ENCODE measurements at places on chromosomes 2 and 18.
A peak's percentile ranks its signal among the peaks of the same experiment; 100 is the strongest.

GRCh38 chr2:43482961-43483360, 112.9 kb downstream of the THADA start:
- peak; percentile 48 for DNase-seq

GRCh38 chr2:142718576-142719155, 158.8 kb upstream of the KYNU start:
- DNase-seq: no peak

GRCh38 chr2:236889791-236890704, 195.6 kb upstream of the COPS8 start:
- DNase-seq: no peak

DNA sequence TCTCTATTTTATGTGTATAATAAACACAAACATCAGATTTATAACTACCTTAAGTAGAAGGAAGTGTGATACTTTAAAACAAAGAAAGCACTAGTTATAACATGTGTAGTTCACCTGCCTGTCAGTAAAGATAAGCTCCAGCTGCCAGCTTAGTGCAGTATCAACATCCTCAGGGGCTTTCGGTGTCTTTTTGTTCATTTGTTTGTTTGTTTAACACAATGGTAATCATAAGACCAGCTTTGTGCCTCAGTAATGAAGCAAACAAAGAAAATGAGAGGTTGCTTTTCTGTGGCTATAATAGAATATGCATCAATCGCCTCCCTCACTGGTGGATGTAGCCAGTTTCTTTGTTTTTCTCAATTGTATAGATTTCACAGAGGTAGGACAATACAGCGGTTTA, 1499.0 kb upstream of the TMEFF2 start:
- DNase-seq: no peak

DNA sequence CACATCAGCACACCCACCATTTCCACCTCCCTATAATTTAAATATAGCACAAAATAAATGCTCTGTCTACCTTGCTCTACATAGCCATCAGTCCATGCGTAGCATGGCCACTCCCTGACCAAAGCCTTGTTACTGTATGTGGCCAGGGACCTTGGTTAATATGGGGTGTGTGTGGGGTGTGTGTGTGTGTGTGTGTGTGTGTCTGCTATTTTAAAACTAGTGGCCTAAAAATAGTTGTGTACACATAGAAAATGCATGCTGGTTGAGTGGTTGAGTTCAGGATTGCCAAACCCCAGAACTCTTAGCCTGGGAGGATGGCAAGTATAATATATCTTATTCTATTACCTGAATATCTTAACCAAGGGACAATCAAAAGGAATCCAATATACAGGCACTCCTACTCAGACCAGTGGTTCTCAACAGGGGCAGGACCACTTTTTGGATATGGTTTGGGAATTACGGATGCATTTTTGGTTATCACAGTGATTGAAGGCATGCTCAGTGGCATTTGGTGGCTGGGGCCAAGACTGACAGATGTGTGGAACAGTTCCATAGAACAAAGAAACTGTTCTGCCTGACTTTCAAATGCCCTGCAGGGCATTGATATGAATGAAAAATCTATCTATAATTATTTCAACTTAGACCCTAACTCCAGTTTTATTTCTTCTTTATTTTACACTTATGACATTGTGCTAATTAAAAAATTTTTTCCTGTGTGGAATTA, 72.3 kb upstream of the PSME4 start:
- DNase-seq: no peak

DNA sequence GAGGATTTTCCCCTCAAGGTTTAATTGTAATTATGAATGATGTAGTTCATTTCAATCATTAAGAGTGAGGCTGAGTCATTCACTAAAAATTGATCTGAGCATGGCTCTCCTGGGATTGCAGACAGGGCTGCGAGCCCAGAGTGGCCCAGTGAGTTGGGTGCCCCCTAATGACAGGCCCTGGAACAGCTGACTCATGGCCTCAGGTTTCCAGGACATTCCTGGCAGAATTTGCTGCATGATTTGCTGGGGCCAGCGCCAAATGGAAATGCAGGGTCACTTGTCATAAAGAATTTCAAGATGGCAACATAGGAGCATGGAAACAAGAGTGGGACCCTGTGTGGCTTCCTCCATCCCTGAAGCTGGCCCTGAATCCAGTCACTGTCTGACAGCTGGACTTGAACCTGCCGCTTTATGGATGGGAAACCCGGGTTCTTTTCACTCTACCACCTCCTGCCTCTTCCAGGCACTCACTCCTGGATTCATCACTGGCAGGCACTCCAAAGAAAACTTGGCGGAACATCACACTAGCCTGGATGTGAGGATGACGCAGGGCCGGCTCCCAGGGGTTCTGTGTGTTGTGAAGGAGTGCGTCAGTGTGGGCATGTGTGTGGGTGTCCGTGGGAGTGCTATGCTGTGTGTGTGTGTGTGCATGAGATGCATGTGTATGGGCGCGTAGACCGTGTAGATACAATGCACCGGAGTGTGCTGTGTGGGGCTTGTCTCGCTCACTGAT, 15.2 kb downstream of the OTOF start:
- peak; percentile 65 for DNase-seq

DNA sequence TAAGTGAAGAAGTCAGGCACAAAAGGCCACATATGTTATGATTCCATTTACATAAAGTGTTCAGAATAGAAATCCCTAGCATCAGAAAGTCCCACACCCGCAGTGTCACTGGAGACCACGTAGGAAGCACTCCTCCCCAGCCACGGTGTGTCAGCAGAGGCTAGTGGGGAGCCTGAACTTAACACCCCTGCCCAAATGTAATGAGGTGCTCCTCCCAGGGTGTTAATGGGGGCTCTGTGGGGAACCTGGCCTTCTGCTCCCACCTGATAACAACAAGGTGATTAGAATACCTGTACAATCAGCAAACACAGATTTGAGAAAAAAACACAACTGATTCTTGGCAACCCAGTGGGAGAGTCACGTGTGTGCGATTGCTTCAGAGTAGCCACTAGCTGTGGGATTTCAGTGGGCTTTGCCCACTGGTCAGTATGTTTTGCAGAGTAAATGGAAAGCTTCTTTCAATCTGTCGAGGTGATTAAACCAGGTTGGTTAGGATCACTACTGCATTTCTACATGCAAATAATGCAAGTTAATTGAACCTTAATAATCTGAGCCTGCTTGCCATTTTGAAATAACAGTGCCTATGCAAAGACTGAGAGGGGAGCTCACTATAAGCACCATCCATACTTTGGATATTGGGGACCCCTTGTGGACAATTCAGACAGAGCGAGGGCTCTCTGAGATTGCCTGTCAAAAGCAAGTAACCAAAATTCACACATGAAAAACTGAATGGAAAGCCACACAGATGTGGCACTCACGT, 20.6 kb upstream of the ATRAID start:
- peak; percentile 78 for DNase-seq

DNA sequence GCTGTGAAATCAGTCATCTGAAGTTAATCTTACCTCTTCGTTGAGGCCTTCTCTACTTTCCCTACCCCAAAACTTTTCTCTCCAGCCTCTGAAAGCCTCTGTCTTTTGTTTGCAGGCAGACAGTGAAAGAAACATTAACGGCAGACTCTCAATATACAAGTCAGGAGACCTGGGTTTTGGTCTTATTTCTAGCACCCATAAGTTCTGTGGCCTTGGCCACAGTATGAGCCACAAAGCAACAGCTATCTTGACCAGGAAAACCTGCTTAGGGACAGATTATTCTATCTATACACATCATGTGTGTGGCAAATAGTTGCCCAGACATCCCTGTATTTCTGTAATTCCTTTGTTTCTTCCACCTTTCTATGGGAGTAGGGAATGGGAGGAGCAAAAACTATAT, 318.3 kb downstream of the AGPS start:
- no peak for DNase-seq

GRCh38 chr2:98282109-98282508, 64.1 kb upstream of the CNGA3 start:
- no peak for DNase-seq

GRCh38 chr2:83915381-83915780, 543.7 kb downstream of the SUCLG1 start:
- no peak for DNase-seq

DNA sequence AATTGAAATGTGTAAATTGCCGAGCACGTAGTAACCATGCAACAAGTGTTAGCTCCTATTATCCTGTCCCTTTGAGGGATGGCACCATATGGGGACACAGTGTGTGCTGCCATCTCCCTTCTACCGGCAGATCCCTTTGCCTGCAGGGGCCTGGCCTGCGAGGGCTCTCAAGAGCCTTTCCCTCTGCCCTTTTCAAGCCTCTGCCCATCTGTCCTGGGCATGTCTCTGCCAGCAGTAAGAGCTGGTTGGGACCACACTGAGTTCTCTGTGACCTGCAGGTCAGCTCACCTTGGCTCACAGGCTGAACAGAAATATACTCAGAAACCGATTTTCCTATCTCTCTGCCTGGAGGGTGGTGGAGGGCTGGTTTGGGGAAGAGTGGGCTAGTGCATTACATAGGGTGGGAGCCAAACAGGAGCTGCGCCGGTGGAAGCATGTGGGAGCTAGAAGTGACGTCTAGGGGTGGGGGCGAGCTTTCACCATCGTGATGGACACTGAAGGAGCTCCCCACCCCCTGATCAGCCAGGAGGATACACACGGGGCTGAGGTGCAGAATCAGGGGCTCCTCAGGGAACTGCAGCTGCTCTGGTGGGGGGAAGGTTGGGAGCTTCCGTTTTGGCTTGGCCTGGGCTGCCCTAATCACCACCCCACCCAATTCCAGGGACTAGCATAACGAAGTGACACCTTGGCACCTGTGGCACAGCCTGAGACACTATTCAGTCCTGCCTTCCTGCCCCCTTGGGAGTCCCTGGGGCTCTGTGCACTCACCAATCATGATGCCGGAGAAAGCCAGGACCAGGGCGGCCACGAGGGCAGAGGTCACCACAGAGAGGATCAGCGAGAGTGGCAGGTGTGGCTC, 109.7 kb downstream of the CLIP4 start:
- DNase-seq: no peak

DNA sequence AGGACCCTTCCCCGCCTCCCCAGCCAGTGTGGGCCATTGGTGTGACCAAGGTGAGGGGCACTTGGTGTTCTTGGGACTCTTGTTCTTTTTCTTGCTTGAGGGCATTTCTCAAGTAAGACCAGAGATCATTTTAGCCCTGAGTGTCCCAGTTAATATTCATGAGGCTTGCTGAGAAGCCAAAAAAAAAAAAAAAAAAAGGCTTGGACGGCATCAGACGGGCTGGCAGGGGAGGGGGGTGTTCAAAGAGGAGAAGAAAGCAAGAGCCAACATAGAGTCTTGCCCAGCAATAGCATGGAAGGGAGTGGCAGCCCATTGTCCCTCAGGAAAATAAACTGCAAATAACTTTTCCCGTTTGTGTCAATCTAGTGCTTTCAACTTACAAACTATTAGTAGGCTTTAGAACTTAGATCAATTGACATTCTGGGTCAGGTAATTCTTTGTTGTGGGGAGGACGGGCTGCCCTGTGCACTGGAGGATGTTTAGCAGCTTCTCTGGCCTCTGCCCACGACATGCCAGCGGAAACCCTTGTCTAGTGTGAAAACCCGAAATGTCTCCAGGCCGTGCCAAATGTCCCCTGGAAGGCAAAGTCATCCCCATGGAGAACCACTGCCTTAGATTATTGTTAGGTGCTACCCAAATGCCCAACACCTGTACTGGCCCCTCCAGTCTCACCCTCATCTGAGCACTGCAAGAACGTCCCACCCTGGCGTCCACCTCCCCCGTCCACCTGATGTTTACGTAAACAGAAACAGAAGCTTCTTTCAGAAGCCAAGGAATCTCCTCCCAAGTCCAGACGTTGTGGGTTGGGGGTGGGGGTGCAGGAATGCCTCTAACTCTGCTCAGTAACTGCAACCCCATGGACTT, 163.4 kb downstream of the BCL2 start:
- no peak for DNase-seq

GRCh38 chr2:86337244-86337835, at the start of gene REEP1:
TSS of gene REEP1 (minus strand) at chr2:86337626. CDS start at chr2:86337510, 116 bp downstream.
- no peak for DNase-seq

GRCh38 chr2:49903471-49903870, 749.2 kb upstream of the FSHR start:
- no peak for DNase-seq
